ENCODE measurements at places on chromosomes 16 and 17.
A peak's percentile ranks its signal among the peaks of the same experiment; 100 is the strongest.

DNA sequence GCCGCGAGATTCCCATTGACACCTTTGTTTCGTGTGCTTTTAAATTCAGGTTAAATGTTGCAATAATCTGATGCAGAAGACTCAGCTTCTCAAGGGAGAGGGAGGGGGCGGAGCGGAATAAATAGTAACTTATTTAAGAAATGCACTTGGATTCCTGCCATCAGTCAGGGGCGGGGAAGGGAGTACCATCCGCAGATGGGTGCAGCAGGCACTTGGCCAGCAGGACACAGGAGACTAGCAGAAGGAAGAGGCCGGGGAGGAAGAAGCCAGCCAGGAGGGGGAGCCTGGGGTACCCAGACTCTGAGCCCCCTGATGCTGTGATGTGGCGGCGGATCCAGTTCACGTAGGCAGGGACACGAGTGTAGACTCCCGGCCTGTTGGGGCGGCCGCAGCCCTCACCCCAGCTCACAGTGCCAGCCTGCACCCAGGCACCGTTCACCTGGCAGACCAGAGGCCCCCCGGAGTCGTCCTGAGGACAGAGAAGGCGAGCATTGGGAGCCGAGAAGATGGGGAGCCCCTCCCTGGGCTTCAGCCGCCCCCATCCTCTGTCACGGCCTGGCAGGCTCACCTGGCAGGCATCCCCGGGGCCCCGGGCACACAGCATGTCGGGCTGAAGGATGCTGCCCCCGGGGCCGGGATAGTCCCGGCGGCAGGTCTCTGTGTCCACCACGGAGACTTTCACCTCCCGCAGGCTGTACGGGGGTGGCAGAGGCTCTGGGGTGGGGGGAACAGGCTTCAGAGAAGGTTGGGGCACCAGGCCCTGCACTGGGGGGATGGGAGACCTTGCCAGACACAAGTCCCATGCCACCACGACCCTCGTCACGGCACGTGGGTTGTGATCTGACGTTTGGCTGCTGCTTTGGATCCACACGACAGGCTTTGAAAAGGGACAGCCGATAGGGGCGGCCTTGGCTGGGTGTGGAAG is 3.2 kb downstream of the TPSG1 start:
- no peak for DNase-seq

DNA sequence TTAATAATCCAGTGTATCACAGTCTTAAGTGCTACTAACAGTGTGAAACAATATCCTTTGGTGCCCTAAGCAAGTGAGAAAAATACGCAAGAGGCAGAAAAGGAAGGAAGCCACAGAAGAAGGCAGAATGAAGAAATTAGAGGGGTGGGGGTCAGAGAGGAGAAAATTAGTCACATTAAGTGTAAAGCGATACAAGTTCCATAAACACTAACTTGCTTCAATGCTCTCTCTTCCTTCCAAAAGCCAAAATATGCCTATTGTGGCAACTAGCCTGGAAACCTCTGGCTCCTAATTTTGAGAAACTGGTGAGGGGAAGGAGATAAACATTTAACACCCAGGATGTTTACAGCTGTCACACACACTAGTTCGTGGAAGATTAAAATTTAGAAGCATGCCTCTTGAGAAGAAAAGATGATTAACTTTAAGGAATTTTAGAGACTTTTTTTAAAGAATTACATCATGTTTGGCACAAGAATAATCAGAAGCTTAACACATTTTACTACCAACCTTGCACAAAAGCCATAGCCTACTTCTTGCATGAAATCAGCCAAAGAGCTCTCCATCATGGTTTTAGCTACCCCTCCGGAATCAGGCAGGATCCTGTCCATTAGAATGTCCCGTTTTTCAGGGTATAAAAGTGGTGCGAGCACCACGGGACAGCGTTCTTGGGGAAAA is 44.7 kb downstream of the CNOT1 start:
- no peak for DNase-seq

- no peak for DNase-seq
Observed at GRCh38 chr16:3520841-3521240, 20.0 kb downstream of the CLUAP1 start.

DNA sequence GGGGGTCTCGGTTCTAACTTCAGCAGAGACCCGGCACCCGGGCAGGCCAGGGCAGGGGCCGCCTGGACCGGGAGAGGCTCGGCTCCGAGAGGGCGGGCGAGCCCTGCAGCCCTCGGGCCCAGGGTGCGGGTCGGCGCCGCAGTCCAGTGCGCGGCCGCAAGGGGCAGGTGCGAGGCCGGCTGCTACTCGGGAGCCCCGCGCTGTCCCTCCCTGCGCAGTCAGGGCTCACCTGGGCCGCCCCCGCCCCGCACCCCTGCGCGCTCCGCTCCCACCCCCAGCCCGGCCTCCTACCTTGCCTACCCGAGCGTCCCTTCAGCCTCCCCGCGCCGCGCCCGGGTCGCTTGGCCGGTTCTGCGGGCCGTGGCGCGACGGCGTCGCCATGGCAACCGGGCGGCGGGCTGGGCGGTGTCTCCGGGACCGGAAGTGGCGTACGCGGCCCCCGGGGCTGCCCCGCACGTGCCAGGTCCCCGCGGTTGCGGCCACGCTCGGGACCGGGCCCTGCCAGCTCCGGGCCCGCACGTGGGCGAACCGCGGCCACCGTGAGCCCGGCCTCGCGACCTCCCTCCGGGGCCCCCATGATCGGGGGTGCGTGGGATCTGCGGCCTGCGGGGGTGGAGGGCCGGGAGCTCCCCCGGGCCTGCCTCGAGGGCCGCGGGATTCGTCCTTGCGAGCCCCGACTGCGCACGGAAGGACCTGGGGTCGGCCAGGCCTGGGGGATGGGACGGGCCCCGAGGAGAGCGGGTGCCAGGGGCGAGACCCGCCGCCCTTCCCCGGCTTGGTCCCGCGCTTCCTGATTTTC is at the start of gene CYB561:
Gene CYB561 (minus strand): TSS at position 353 of the 799 bp plus-strand sequence. CDS start 8,759 bp downstream, outside the sequence.
- peak; percentile 82 for DNase-seq

- peak; percentile 83 for DNase-seq
Observed at GRCh38 chr16:10918294-10919002, 23.8 kb downstream of the DEXI start.

- no peak for DNase-seq
Observed at GRCh38 chr17:47190243-47190642, 1.1 kb upstream of the CDC27 start.

- DNase-seq: no peak
Observed at GRCh38 chr16:56510544-56510943, 9.3 kb downstream of the BBS2 start.

- DNase-seq: no peak
Observed at GRCh38 chr17:55198690-55199370, 65.9 kb upstream of the HLF start.

- DNase-seq: no peak
Observed at GRCh38 chr16:81216706-81217105, 21.8 kb upstream of the BCO1 start.

GRCh38 chr16:23323224-23324030 is 21.3 kb downstream of the SCNN1B start:
- DNase-seq: no peak

DNA sequence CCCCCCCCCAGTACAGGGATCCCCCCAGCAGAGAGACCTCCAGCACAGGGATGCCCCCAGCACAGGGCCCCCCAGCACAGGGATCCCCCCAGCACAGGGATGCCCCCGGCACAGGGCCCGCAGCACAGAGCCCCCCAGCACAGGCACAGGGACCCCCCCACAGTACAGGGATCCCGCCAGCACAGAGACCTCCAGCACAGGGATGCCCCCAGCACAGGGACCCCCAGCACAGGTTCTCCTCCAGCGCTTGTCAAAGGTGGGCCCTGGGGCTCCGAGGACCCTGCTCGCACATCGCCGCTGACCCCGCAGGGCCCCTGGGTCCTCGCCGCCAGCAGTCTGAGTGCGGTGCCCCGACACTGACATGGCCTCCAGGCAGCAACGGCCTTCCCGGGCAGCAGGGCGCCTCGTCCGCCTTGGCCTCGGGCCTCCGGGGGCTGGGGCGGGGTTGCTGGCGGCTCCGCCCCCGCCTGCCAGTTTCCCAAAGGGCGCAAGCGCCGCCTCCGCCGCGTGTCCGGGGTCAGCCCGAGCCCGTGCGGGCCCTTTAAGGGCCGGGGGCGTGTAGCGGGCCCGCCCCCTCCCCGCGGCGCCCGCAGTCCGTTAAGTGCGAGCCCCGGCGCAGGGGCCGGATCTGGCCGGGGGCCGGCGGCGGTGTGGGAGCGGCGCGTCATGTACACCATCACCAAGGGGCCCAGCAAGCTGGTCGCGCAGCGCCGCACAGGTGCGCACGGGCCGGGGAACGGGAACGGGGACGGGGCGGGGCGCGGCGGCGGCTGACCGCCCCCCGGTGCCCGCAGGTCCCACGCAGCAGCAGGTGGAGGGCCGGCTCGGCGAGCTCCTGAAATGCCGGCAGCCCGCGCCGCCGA is at the start of gene MCRIP2:
Gene MCRIP2 (plus strand): TSS at position 503 of the 863 bp plus-strand sequence. CDS start 164 bp downstream, at position 667.
- peak; percentile 72 for DNase-seq

- DNase-seq: peak; percentile 64
Observed at GRCh38 chr17:29565643-29566472, 979 bp downstream of the ABHD15 start.

- DNase-seq: no peak
Observed at GRCh38 chr17:83126275-83126811, 46.9 kb downstream of the METRNL start.

DNA sequence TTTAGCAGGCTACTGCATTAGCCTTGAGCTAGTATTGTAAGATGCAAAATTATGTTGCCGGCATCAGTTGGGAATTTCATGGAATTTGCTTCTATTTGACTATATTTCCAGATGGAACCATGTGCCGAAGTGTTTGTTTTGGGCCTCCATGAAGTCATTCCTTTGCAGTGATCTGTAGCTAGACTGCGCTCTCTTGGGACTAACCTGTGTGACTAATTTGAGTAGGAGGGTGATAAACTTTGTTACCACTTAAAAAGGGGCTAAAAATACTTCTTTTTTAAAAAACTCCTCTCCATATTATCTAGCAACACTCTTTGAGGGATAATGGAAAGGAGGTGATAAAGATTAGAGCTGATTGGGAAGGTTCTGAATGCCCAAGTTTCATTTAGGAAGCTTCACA is 166.8 kb upstream of the TBX2 start:
- DNase-seq: no peak
